Activated naive CD8-positive, alpha-beta T cell treated with anti-CD3 and anti-CD28 coated beads, Interleukin-2, amount 10 ng/mL, durations not matched to agents 7 days and 5 days (primary cell): ENCODE measurements at places on chromosomes 1 and 21. TPM values are rescaled to one million over a fixed set of nuclear protein-coding genes. Genes with fewer than 3 reads are reported as not detected.

GRCh38 chr1:225544263-225544662, 108.7 kb downstream of the ENAH start:
- no peak overlapping the region for H3K27ac ChIP-seq
- no peak overlapping the region for H3K4me3 ChIP-seq
- no peaks in the 10 kb centered on the region for H3K36me3 ChIP-seq
- peaks cover 5% of the 10 kb centered on the region for H3K27me3 ChIP-seq

GRCh38 chr1:56547473-56547872, 31.9 kb downstream of the PLPP3 start:
- no peak overlapping the region for H3K4me3 ChIP-seq
- H3K27ac ChIP-seq = no peak overlapping the region
- H3K4me1 ChIP-seq = no peaks in the 10 kb centered on the region
- peaks cover 4% of the 10 kb centered on the region for H3K27me3 ChIP-seq
- no peaks in the 10 kb centered on the region for H3K36me3 ChIP-seq

DNA sequence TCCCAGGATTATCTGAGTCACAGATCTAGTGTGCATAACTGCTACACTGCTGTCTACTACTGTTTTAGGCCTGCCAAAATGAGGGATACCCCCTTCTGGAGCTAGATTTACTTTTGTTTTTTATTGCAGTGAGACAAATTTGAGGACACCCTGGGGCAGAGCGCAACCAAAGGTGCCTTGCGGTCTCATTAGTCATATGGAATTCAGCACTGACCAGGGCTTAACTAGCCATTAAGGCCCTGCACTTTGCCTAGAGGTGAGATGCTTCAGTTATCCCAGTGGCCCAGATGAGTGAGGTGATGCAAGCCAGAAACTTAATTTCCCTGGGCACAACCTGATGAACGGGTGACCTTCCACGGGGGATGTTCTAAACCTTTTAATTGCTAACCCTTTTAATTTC, 998 bp upstream of the SPAG17 start:
- no peaks in the 10 kb centered on the region for H3K36me3 ChIP-seq
- H3K27ac ChIP-seq = no peak overlapping the region
- H3K4me1 ChIP-seq = no peaks in the 10 kb centered on the region
- DNase-seq = no peak

DNA sequence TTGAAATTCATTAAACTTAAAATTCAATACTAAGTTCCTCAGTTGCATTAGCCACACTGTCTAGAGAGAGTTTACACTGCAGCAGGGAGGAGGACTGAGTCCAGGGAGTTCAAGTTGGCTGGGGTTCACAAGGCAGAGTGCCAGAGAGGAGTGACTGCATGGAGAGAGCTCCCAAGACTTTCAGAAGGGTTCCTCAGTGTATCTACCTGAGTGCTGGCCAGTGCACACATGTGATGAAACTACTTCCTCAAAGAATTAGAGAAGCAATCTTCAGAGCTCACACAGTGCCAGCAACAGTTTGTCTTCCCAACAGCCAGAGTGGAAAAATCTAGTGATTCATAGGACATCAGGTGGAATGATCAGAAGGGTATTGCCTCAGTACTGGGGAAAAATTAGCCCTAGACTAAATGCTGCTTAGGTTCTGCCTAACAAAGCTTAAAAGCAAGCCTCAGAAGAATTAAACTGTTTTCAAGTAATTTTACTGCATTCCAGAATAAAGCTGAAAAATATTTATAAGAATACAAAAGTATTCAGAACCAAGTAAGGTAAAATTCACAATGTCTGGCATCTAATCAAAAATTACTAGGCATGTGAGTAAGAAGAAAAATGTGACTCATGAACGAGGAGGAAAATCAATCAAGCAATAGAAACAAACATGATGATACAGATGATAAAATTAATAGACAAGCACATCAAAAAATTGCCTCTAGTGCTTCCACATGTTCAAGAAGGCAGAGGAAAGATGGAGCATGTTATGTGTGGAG, 10.4 kb upstream of the WNT3A start:
- no peaks in the 10 kb centered on the region for H3K4me1 ChIP-seq
- no peak overlapping the region for H3K4me3 ChIP-seq
- H3K27ac ChIP-seq = no peak overlapping the region
- no peak for DNase-seq

DNA sequence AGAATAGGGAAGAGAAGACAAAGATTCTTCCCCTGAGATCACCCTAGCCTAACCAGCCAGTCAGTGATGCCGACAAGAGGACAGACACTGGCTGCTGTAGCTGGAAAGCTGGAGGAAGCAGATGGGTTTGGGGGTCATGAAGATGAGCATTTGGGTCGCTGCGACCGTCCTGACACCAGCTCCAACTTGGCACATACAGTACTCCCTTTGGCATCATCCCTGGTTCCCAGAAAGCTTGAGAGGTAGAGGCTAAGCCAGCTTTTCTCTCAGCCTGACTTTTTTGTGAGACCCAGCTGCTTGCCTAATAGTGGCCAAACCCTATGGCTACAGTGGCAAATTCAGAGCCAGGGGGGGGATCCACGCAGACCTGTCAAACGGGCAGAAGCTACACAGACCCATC, 43.0 kb upstream of the IKBKE start:
- H3K27ac ChIP-seq = no peak overlapping the region
- H3K4me3 ChIP-seq = no peak overlapping the region
- H3K27me3 ChIP-seq = no peaks in the 10 kb centered on the region
- peaks cover 11% of the 10 kb centered on the region for H3K4me1 ChIP-seq

NTMT2 gene
- not detected for total RNA-seq

GRCh38 chr21:45256021-45256911, 31.4 kb downstream of the POFUT2 start:
- peaks cover 23% of the 10 kb centered on the region for H3K27me3 ChIP-seq
- H3K4me3 ChIP-seq = peak overlapping the region; percentile 61
- DNase-seq = no peak
- H3K27ac ChIP-seq = peak overlapping the region; percentile 80
- peaks cover 13% of the 10 kb centered on the region for H3K4me1 ChIP-seq

S100A2 gene
- not detected for total RNA-seq

DNA sequence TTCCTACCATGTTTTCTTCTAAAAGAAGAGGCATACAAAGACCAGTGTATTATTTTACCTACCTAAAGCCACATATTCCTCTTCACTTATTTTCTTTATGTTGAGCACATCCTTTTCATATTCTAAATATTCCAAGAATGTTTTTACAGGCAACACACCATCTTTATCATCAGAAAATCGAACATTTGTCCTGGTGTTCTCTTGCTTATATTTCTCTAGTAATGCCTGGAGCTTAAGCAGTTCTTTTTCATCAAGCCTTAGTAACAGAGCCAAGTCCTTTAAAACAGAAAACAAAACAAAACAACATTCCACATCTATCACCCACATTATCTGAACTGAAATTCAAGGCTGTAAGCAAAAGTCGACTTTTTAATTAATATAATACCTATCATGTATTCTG, 88.7 kb downstream of the IARS2 start:
- H3K27ac ChIP-seq = no peak overlapping the region
- H3K27me3 ChIP-seq = no peaks in the 10 kb centered on the region
- DNase-seq = no peak
- no peak overlapping the region for H3K4me3 ChIP-seq
- peaks cover 25% of the 10 kb centered on the region for H3K36me3 ChIP-seq

PRMT6 gene
- total RNA-seq = 16.7 TPM

DNA sequence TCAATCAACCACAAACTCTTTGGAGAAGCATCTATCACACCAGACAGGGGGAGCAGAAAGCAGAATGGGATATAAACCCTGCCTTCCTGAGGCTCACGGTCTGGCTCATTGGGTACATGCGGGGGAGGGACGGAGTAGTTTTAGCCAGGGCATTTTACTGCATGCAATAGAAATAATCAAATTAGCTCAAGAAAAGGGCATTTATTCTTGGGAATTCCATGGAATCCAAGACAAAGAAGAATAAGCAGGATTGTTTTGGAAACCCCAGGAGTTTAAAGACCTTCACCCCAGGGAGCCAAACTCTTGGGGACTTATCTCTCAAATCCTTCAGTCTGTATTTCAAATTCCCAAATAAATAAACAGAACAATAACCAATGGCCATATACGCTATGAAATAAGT, 5.2 kb upstream of the KAZN start:
- H3K36me3 ChIP-seq = no peaks in the 10 kb centered on the region
- peaks cover 20% of the 10 kb centered on the region for H3K27me3 ChIP-seq
- no peak for DNase-seq
- no peak overlapping the region for H3K27ac ChIP-seq
- H3K4me1 ChIP-seq = no peaks in the 10 kb centered on the region

DNA sequence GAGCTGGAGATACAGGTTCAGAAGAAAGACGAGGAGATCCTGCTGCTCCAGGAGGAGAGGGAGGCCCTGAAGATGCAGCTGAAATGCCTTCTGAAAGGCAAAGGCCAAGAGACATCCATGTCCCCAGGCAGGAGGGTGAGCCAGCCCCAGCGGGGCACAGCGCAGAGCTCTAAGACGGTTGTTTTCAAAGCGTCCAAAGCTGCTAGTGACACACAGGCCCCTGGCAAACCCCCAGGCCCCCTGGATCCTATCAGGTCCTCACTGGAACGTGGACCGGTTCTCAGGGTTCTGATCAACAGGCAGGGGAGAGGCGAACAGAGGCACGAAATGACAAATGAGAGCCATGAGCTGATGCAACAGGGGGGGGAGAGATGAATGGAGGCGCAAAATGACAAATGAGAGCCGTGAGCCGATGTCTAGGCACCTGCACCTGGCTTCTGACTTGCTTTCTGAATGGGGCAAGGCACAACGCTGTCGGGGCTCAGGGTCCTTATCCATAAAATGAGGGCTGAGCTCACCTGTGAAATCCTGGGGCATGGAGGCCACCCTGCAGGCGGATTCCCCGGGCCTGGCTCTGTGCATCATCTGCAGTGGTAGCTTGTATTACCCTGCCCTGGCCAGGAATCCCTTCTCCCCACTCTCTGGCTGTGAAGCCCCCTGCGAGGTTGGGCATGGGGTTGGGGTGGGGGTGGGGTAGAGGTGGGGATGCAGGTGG, 9.2 kb downstream of the CCDC27 start:
- no peak for DNase-seq
- no peaks in the 10 kb centered on the region for H3K36me3 ChIP-seq
- no peak overlapping the region for H3K27ac ChIP-seq

- peaks cover 2% of the 10 kb centered on the region for H3K4me1 ChIP-seq
- no peak for DNase-seq
- no peaks in the 10 kb centered on the region for H3K36me3 ChIP-seq
Observed at GRCh38 chr1:2802421-2802961, 998 bp upstream of the TTC34 start.

DNAJC6 gene
- total RNA-seq = 4.0 TPM

DNA sequence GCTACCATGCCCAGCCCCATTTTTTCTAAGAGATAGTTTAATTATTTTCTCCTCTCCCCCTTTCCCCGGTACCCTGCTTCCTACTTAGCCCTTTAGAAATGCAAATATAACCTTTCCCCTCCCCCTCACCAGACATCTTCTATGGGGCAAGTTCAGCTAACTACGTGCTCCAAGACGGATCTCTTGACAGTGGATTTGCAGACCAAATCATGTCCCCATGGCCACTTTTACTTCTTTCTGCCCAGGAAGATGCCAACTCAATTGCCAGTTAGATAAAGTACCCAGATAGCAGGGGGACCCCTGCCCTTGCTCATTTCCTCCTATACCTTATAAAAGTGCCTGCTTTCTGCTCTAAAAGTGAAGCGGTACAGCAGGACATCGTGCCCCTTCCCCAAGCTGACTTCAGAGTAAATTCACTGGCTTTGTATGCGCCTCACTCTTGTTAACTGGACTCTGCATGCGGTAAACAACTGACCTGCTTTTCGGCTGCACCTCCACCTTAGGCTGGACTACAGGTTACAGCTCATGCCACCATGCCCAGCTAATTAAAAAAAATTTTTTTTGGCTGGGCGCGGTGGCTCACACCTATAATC, 7.4 kb downstream of the DNAJC11 start:
- H3K4me1 ChIP-seq = peaks cover 6% of the 10 kb centered on the region
- DNase-seq = no peak
- H3K4me3 ChIP-seq = no peak overlapping the region
- peaks cover 3% of the 10 kb centered on the region for H3K36me3 ChIP-seq
- no peak overlapping the region for H3K27ac ChIP-seq

PLA2G2F gene
- total RNA-seq = not detected

DNA sequence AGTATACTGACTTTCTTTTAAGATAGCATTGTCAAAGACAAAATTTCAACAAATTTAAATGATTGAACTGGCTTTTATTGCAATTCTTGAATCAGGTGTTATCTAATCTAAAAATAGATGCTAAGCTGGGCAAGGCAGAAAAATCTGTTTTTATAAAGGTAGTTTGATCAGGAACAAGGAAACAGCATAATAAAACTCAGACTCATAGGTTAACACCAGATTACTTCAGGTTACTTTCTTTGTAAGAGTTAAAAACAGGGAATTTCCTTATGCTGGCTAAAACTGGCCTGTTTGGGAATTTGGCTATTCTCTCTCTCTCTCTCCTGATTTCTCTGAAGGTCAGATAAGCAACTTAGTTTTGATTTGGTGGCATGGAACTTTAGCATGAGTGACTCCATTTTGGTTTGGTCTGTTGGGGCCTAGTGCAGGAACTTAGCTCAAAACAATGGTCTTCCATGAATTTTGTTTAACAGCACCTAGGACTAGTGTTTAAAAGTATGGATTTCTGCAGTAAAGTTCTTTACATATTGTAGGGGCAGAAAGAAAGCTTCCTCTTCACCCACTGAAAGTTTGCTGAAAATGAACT, 24.2 kb upstream of the IVNS1ABP start:
- no peak overlapping the region for H3K4me3 ChIP-seq
- peaks cover 43% of the 10 kb centered on the region for H3K36me3 ChIP-seq
- H3K27me3 ChIP-seq = no peaks in the 10 kb centered on the region

GRCh38 chr1:206545351-206545750, 38.0 kb downstream of the RASSF5 start:
- H3K27me3 ChIP-seq = no peaks in the 10 kb centered on the region
- H3K36me3 ChIP-seq = peaks cover 2% of the 10 kb centered on the region
- peaks cover 14% of the 10 kb centered on the region for H3K4me1 ChIP-seq
- no peak overlapping the region for H3K4me3 ChIP-seq
- no peak overlapping the region for H3K27ac ChIP-seq

- H3K4me1 ChIP-seq = peaks cover 73% of the 10 kb centered on the region
- H3K27me3 ChIP-seq = no peaks in the 10 kb centered on the region
- no peak overlapping the region for H3K27ac ChIP-seq
- H3K4me3 ChIP-seq = no peak overlapping the region
- H3K36me3 ChIP-seq = peaks cover 21% of the 10 kb centered on the region
- DNase-seq = no peak
Observed at GRCh38 chr1:33094971-33095604, 14.1 kb downstream of the AZIN2 start.

DENND2C gene
- total RNA-seq = 0.96 TPM

ATP1B1 gene
- 13.3 TPM for total RNA-seq

DNA sequence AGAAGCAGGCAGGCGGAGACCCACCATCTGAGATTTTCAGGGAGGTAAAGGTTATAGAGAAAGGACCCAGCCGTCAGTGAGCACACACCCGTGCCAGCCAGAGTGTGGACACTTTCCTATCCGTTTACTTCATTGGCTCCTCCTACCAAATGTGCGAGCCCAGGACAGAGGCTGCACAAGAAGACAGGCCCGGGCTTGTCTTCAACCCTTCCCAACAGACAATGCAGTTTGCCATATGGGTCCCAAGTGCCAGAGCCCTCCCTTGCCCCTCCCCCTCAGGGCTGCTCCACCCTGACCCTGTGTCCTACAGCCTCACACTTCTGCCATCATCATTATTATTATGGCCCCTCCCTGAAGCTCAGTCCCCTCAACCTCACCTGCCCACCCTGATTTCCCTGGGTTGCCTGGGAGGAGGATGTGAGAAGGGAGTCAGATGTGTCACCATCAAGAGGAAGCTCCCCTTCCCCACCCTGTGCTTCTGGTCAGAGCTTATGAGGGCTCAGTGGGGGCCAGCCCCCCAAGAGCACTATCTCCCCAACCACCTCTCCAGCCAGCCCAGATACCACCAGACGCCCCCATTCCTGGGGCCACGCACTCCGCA, 9.4 kb downstream of the LAPTM5 start:
- no peak for DNase-seq
- H3K27ac ChIP-seq = peak overlapping the region; percentile 96
- no peaks in the 10 kb centered on the region for H3K27me3 ChIP-seq
